Naive thymus-derived CD8-positive, alpha-beta T cell (primary cell): ENCODE measurements at places on chromosomes 12 and 14. TPM values are rescaled to one million over a fixed set of nuclear protein-coding genes. Genes with fewer than 3 reads are reported as not detected.

The WDR20 gene
- total RNA-seq = 56.9 TPM

The STAB2 gene
- total RNA-seq = not detected

The SERPINA5 gene
- total RNA-seq = not detected

The SLC4A8 gene
- total RNA-seq = 0.41 TPM

The TBK1 gene
- 15.2 TPM for total RNA-seq

The GPR84 gene
- not detected for total RNA-seq

The RNU7-1 gene
- not detected for total RNA-seq

The SLC22A17 gene
- total RNA-seq = 20.8 TPM

The NELL2 gene
- total RNA-seq = 626 TPM

The KLRF1 gene
- total RNA-seq = 1.3 TPM

The ZNF891 gene
- 7.0 TPM for total RNA-seq

The CLEC4A gene
- total RNA-seq = 1.4 TPM

The C12orf76 gene
- total RNA-seq = 22.3 TPM

The MRPL52 gene
- total RNA-seq = 69.9 TPM

The IFNG-AS1 gene
- 0.88 TPM for total RNA-seq

The KRT71 gene
- not detected for total RNA-seq

The RFX4 gene
- total RNA-seq = not detected

The LGR5 gene
- total RNA-seq = not detected

The DNAJC22 gene
- total RNA-seq = not detected

The LAG3 gene
- 0.75 TPM for total RNA-seq

The GLS2 gene
- 10.9 TPM for total RNA-seq

The KRT2 gene
- total RNA-seq = 0.62 TPM

The CLSTN3 gene
- total RNA-seq = 24.8 TPM

The CCDC196 gene
- total RNA-seq = not detected

The GPRC5D gene
- total RNA-seq = not detected

The INSM2 gene
- total RNA-seq = not detected

The CIDEB gene
- total RNA-seq = 12.2 TPM

The C2CD5 gene
- 44.2 TPM for total RNA-seq

The TAS2R50 gene
- total RNA-seq = 1.2 TPM

The SLC38A4 gene
- not detected for total RNA-seq

The PALS1 gene
- 21.2 TPM for total RNA-seq

The AJUBA gene
- 1.9 TPM for total RNA-seq

The WNT5B gene
- total RNA-seq = not detected

The TOMM20L gene
- total RNA-seq = not detected

The POP5 gene
- total RNA-seq = 75.7 TPM

The ASIC1 gene
- total RNA-seq = 12.2 TPM
